ENCODE measurements at places on chromosomes 2 and 18. TPM values are rescaled to one million over a fixed set of nuclear protein-coding genes. Genes with fewer than 3 reads are reported as not detected.

- H3K36me3 ChIP-seq = peaks cover 23% of the 10 kb centered on the region
- no peaks in the 10 kb centered on the region for H3K4me1 ChIP-seq
- H3K4me3 ChIP-seq = no peak overlapping the region
These were observed 60.3 kb downstream of the INPP5D start for GRCh38 chr2:233120459-233120858.

DNA sequence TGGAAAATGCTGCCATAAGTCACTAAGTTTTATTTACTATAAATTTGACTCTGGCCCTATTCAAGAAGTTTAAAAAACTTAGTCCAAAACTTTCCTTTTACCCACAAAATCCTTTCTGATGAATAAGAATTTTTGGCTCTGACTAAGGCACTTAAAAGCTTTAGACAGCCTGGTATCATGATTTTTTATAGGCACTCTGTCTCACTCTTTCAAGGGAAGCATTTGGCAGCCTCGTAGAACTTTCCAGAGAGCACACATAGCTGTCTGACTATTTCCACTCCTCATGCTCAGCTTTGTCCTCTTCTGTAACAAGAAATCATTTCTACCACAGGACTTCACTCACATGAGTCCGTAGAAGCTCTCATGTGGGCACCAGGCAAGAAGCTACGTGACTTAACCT, 32.3 kb upstream of the XDH start:
- no peaks in the 10 kb centered on the region for H3K27me3 ChIP-seq
- no peak overlapping the region for H3K27ac ChIP-seq
- DNase-seq = no peak
- no peaks in the 10 kb centered on the region for H3K4me1 ChIP-seq
- H3K36me3 ChIP-seq = no peaks in the 10 kb centered on the region

DNA sequence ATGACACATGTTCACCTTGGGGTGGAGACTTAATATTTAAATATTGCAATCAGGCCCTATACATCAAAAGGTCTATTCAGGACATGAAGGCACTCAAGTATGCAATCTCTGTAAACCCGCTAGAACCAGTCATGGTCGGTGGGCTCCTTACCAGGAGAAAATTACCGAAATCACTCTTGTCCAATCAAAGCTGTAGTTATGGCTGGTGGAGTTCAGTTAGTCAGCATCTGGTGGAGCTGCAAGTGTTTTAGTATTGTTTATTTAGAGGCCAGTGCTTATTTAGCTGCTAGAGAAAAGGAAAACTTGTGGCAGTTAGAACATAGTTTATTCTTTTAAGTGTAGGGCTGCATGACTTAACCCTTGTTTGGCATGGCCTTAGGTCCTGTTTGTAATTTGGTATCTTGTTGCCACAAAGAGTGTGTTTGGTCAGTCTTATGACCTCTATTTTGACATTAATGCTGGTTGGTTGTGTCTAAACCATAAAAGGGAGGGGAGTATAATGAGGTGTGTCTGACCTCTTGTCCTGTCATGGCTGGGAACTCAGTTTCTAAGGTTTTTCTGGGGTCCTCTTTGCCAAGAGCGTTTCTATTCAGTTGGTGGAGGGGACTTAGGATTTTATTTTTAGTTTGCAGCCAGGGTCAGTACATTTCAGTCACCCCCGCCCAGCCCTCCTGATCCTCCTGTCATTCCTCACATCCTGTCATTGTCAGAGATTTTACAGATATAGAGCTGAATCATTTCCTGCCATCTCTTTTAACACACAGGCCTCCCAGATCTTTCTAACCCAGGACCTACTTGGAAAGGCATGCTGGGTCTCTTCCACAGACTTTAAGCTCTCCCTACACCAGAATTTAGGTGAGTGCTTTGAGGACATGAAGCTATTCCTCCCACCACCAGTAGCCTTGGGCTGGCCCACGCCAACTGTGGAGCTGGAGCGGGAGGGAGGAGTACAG, 108.1 kb downstream of the XRCC5 start:
- H3K36me3 ChIP-seq = no peaks in the 10 kb centered on the region
- DNase-seq = no peak
- no peak overlapping the region for H3K27ac ChIP-seq

DNA sequence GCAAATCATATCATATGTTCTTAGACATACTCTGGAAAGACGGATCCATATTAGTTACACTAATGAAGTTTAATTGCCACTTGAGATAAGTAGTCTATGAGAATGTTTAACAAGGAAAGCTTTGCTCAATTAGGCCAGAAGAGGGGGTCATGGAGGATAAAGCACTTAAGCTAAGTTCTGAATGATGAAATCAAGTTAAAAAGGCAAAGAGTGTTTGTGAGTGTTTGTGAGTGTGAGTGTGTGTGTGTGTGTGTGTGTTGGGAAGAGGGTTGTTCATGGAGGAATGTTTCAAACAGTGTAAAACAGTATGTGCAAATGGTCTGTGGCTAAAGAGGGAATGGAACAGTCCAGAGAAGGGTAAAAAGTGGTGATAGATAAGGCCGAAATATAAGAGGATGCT, 360.9 kb downstream of the ERBB4 start:
- no peak overlapping the region for H3K27ac ChIP-seq
- no peak for DNase-seq
- no peaks in the 10 kb centered on the region for H3K36me3 ChIP-seq
- H3K27me3 ChIP-seq = no peaks in the 10 kb centered on the region
- no peaks in the 10 kb centered on the region for H3K4me1 ChIP-seq
- H3K4me3 ChIP-seq = no peak overlapping the region

DNA sequence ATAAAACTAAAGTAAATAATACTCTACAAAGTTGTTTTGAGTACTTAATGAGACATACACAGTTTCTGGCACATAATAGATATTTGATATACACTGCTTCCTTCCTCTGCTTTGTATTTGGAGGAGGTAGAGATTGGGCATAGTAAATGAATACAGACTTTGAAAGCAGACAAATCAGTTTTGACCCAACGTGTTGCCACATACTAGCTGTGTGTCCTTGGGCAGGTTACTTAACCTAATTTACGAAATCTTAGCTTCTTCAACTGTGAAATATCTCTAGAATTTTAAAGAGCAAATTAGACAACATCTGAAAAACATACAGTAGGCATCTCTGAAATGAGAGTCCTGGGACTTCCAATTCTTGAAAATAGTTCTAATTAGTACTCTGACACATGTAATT, 425.4 kb downstream of the TGIF1 start:
- DNase-seq = no peak
- H3K4me3 ChIP-seq = no peak overlapping the region
- H3K27ac ChIP-seq = no peak overlapping the region
- H3K4me1 ChIP-seq = no peaks in the 10 kb centered on the region

- H3K27me3 ChIP-seq = peaks cover 15% of the 10 kb centered on the region
- H3K4me1 ChIP-seq = peaks cover 27% of the 10 kb centered on the region
- no peak overlapping the region for H3K27ac ChIP-seq
- peaks cover 30% of the 10 kb centered on the region for H3K36me3 ChIP-seq
- no peak overlapping the region for H3K4me3 ChIP-seq
- DNase-seq = no peak
These were observed 133.1 kb downstream of the NFATC1 start for GRCh38 chr18:79528846-79529245.

- no peak for DNase-seq
- no peak overlapping the region for H3K4me3 ChIP-seq
- H3K4me1 ChIP-seq = no peaks in the 10 kb centered on the region
- no peaks in the 10 kb centered on the region for H3K27me3 ChIP-seq
- no peaks in the 10 kb centered on the region for H3K36me3 ChIP-seq
These were observed 263.6 kb upstream of the SALL3 start for GRCh38 chr18:78716022-78716421.

DNA sequence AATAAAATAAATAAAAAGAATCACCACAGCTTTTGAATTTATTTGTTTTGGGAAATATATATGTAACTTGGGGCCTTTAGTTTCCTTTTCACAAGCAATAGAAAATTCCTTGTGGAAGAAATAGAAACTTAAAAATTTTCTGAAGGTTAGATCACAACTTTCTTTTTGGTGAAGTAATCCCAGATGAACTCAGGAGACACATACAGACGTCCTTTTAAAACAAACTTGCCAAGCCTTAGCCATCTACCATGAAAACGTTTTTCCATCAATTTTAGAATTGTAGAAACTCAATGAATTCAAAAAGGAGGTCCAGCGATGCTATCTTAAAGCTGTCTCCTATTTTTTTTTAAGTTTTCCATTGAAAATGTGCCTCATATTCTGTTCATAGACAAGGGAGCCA, 225.6 kb downstream of the ASXL3 start:
- H3K4me3 ChIP-seq = no peak overlapping the region
- H3K36me3 ChIP-seq = no peaks in the 10 kb centered on the region
- no peak overlapping the region for H3K27ac ChIP-seq
- no peak for DNase-seq
- no peaks in the 10 kb centered on the region for H3K27me3 ChIP-seq

- no peaks in the 10 kb centered on the region for H3K4me1 ChIP-seq
- peaks cover 6% of the 10 kb centered on the region for H3K27me3 ChIP-seq
- DNase-seq = no peak
- no peaks in the 10 kb centered on the region for H3K36me3 ChIP-seq
- H3K4me3 ChIP-seq = no peak overlapping the region
These were observed 15.5 kb downstream of the REG3G start for GRCh38 chr2:79041032-79041448.

GRCh38 chr2:185227391-185227790, 511.2 kb upstream of the FSIP2 start:
- H3K27me3 ChIP-seq = no peaks in the 10 kb centered on the region
- H3K27ac ChIP-seq = no peak overlapping the region
- H3K4me3 ChIP-seq = no peak overlapping the region
- DNase-seq = no peak
- no peaks in the 10 kb centered on the region for H3K36me3 ChIP-seq

- H3K27me3 ChIP-seq = no peaks in the 10 kb centered on the region
- no peaks in the 10 kb centered on the region for H3K4me1 ChIP-seq
- no peak overlapping the region for H3K27ac ChIP-seq
- H3K4me3 ChIP-seq = no peak overlapping the region
- DNase-seq = no peak
These were observed 35.7 kb upstream of the DLX1 start for GRCh38 chr2:172049567-172050120.

DNA sequence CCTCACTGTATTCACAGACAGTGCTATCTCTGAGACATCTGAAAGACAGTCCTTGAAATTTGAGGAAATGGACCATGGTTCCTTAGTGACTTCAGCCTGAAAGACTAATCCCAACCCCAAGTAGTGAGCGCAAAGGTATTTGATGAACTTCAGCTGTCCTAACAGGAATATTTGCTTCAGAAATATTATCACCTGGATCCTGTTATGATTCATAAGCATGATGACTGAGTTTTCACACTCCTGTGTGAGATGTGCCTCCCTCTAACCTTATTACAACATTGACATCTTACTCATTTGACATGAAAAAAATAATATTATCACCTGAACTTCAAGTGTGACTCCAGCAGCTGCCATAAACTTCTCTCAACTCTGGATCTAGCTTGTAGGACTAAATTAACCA, 11.6 kb upstream of the MRPL19 start:
- H3K36me3 ChIP-seq = no peaks in the 10 kb centered on the region
- H3K4me1 ChIP-seq = no peaks in the 10 kb centered on the region
- peaks cover 24% of the 10 kb centered on the region for H3K27me3 ChIP-seq
- no peak overlapping the region for H3K4me3 ChIP-seq

DNA sequence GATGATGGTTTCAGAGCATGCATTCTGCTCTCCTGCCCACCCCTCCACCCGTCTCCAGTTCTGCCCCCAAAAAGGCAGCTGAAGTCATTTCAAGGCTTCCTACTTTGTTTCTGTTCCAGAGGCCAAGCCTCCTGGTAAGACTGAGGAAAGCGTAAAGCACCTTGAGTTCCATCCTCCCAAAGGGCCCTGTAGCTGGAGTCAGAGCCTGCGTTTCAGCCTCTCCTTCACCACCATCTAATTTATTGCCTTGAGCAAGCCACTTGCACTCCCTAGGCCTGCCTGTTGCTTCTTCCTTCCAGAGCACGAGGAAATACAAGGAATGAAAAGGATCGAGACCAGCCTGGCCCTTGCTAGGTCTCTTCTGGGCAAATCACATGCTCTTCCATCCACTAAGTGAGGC, 244.2 kb upstream of the RAB12 start:
- H3K27ac ChIP-seq = no peak overlapping the region
- no peak overlapping the region for H3K4me3 ChIP-seq
- no peaks in the 10 kb centered on the region for H3K27me3 ChIP-seq
- H3K4me1 ChIP-seq = peaks cover 11% of the 10 kb centered on the region
- H3K36me3 ChIP-seq = no peaks in the 10 kb centered on the region

DNA sequence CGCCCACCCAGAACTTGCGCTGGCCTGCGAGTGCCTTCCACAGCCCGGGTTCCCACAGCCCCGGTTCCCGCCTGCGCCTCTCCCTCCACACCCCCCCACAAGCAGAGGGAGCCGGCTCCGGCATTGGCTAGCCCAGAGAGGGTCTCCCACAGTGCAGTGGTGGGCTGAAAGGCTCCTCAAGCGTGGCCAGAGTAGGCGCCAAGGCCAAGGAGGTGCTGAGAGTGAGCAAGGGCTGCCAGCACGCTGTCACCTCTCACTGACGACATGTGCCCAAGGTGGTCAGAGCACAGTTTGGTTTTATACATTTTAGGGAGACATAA, 15.3 kb upstream of the PXDN start:
- no peak overlapping the region for H3K4me3 ChIP-seq
- no peak overlapping the region for H3K27ac ChIP-seq
- H3K36me3 ChIP-seq = no peaks in the 10 kb centered on the region

- no peaks in the 10 kb centered on the region for H3K27me3 ChIP-seq
- no peak within 1 kb of the TSS for H3K4me3 ChIP-seq
- no peaks in the 10 kb centered on the region for H3K36me3 ChIP-seq
- no peaks in the 10 kb centered on the region for H3K4me1 ChIP-seq
These were observed at the start of gene SLC25A52 for GRCh38 chr18:31760695-31761094. Gene SLC25A52 (minus strand): TSS chr18:31760880. CDS start chr18:31760661, 219 bp downstream.

GRCh38 chr18:56927786-56928185, 219.1 kb upstream of the BOD1L2 start:
- no peak overlapping the region for H3K4me3 ChIP-seq
- no peaks in the 10 kb centered on the region for H3K36me3 ChIP-seq
- H3K27me3 ChIP-seq = no peaks in the 10 kb centered on the region
- no peak overlapping the region for H3K27ac ChIP-seq
- DNase-seq = no peak
- no peaks in the 10 kb centered on the region for H3K4me1 ChIP-seq

GRCh38 chr2:67037655-67038054, 359.5 kb upstream of the ETAA1 start:
- H3K4me3 ChIP-seq = no peak overlapping the region
- H3K36me3 ChIP-seq = no peaks in the 10 kb centered on the region
- H3K4me1 ChIP-seq = peaks cover 23% of the 10 kb centered on the region
- no peaks in the 10 kb centered on the region for H3K27me3 ChIP-seq

- H3K27ac ChIP-seq = no peak overlapping the region
- H3K4me3 ChIP-seq = no peak overlapping the region
- H3K4me1 ChIP-seq = no peaks in the 10 kb centered on the region
- no peak for DNase-seq
- H3K36me3 ChIP-seq = peaks cover 79% of the 10 kb centered on the region
These were observed 46.7 kb downstream of the NBEAL1 start for GRCh38 chr2:203061346-203061745.

Gene CHRND
- not detected for total RNA-seq

Gene ZNF385B
- 3.2 TPM for total RNA-seq

Gene TMEM169
- total RNA-seq = 0.52 TPM

Gene HRH4
- 0.13 TPM for total RNA-seq

Gene CCBE1
- total RNA-seq = 1.6 TPM

Gene IL36A
- total RNA-seq = not detected

Gene LOXHD1
- not detected for total RNA-seq

Gene AGAP1
- total RNA-seq = 62.4 TPM

Gene OR6B3
- total RNA-seq = not detected

Gene IL36B
- not detected for total RNA-seq

Gene RGPD6
- total RNA-seq = 51.5 TPM

Gene TUBA3E
- not detected for total RNA-seq

Gene SCYGR7
- total RNA-seq = not detected

Gene TMEM87B
- total RNA-seq = 13.7 TPM
